ENCODE measurements at places on chromosomes 2 and 18.

DNA sequence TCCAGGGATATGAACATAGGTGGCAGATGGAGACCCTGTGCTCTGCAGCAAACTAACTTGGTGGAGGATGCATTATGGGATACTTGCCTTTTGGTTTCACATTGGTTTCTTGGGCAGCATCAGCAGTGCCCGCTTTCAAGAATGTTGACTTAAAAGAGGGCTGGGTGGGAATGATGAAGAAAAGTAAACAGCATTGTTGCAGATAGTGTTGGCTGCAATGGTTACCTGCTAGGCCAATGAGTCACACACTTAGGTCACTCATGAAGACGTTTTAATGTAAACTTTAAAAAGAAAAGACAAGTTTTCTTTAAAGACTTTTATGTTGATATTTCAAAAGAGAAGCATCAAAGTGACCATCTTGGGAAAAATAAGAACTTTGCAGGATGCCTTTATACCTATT, 26.1 kb upstream of the FAM237A start:
- no peak for DNase-seq

DNA sequence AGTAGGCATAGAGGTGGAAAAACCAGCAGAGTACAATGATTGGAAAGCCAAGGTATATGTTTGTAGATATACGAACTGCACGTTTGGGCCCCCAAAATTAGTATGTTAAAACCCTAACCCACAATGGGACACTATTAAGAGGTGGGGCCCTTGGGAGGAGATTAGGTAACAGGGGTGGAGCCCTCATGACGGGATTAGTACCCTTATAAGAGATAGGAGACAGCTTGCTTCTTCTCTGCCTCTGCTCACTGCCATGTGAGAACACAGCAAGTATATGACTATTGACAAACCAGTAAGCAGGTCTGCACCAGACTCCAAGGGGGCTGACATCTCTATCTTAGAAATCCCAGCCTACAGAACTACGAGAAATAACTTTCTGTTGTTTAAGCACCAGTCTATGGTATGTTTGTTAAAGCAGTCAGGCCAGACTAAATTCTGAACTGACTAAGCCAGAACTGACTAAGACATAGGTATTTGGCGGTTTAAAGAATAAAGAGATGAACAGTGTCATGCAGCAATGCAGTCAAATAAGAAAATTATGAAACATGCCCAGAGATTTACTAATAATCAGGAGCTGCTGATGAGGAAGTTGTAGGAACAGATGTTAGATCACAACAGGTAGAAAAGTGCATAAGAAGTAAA, 182.9 kb downstream of the DYM start:
- peak; percentile 73 for DNase-seq

GRCh38 chr2:138244501-138244925, 257.1 kb upstream of the SPOPL start:
- no peak for DNase-seq

GRCh38 chr2:119591523-119591922, 47.3 kb downstream of the CFAP221 start:
- DNase-seq: no peak

DNA sequence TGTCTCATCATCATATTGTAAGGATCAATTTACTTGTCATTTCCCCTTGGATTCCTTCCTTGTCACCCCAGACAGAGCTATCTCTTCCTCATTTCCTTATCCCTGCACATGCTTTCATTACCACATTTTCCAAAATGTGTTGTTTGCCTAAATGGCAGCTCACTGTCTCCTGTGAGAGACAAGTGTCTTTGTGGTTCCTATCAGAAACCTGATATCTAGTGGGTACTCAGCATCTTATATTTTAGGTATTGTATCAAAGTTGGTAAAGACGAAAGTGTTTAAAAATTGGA, 896.0 kb upstream of the PIK3C3 start:
- no peak for DNase-seq

DNA sequence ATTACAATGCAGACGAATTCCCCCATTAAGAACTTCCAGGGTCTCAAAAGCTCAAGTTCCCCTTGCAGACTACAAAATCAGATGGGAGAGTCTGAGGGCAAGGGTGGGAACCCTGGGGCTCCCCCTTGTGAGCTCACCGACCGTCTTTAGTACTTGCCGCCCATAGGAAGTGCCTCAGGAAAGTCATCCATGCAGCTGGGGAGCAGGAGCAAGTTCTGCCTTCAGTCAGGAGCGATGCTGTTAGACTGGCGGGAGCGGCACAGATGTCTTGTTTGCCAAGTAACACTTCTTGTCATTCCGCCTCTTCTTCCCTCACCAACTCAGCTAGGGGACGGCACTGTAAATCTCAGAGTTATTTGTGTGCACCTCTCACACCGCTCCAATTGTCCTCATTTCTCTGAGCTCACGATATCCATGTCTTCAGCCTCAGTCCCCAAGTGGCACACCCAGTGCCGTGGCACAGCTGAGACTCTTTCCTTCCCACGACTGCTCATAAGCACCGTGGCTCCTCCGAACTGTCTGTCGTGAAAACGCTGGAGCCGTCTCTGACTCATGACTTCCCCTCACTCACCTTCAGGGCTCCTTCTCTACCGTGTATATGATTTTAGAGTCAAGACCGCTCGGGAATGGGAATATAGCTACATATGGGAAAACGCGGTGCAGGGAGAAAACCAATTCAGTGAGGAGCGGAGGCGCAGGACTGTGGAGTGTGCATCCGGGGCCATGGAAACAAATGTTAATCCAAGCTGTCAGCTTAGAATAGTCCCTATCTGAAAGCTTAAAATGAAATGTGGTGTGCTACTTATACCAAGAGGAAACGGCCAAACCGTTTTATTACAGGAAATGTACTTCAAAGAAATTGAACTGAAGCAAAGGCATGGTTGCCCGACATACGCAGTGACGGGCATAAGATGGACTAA, 34.0 kb downstream of the UXS1 start:
- no peak for DNase-seq

DNA sequence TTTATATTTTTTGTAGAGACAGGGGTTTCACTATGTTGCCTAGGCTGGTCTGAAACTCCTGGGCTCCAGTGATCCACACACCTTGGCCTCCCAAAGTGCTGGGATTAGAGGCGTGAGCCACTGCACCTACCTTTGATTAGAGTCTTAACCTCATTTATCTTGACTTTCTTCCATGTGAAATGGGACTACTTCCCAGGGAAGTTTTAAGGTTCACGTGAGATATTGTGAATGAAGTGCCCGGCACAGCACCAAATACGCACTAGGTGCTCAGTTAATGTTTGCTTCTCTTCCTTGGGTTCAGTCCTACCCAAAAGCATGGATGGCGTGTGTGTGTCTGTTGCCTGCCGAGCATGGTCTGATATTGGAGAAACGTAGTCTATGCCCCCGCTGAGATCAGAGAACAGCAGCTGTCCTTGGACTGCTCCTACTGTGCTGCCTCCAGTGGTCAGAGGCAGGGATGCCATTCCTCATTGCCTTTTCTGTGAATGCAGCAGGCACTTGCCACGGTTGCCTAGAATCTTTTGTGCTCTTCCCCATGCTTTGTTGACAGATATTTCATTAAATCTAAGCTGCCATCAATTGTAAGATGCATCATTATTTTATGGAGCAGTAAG, 12.3 kb upstream of the TFCP2L1 start:
- DNase-seq: peak; percentile 14

Measured in amniotic epithelial cell (primary cell).